ENCODE measurements at places on chromosomes 3 and 15.

- no peak for DNase-seq
Measured at GRCh38 chr3:194879126-194879877, 193.6 kb downstream of the FAM43A start.

- DNase-seq = no peak
Measured at GRCh38 chr3:97102641-97103040, 288.2 kb downstream of the EPHA6 start.

DNA sequence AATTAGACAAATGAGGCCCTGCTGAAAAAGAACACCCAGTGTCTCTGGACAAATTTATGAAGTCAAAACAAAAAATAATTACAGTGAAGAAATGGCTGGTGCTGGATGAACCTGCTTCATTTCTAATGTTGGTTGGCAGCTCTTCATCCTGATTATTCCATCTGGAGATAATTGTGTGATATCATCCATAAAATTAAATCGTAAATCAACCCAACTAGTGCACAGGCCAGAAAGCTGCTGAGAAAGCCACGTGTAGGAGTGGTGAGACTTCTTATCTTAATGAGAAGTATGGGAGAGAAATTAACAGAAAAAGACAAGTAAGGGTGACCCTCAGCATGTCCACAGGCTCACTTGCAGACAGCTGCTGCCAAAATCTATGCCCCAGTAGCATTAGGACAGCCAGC lies 465.2 kb upstream of the TGFBR2 start:
- no peak for DNase-seq

GRCh38 chr3:12323237-12323636 lies 34.4 kb downstream of the PPARG start:
- DNase-seq = no peak

GRCh38 chr15:46343196-46343935 lies 708.5 kb downstream of the SQOR start:
- DNase-seq = no peak

DNA sequence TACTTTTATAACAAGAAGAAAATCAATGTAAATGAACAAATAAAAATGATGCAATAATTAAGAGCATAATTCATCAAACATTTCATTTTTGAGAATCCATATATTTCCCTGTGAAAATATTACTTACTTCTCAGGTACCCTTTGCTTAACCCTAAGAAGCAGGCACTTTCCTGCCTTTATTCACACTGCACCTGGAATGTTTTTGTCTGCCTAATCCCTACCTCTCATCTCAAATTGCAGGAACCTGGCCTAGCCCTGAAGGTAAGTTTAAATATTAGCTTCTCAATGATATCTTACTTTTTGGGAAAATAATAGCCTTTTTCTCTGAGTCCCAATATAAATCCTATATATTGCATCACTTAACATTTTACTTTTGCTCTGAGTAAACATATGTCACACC lies 559.1 kb downstream of the FGF12 start:
- DNase-seq = no peak

All from NCI-H1092 (cell line).